ENCODE measurements at places on chromosomes 11 and 22. TPM values are rescaled to one million over a fixed set of nuclear protein-coding genes. Genes with fewer than 3 reads are reported as not detected.

DNA sequence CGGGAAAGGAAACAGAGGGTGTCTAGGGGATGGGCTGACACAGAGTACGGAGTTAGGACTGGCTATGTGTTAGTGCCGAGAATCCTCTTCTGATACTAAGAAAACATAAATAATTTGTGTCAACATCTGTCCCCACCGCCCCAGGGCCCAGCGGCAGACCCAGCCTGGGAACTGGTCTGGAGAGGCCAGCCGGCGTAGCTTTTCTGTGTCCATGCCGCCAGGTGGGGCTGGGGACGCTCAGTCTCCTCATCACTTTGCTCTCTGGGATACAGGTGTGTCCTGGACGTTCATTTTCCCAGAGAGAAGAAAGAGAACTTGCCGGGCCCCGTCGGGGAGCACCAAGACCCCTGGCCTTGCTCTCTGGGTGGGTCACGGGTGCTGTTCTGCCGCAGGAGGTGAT is 54.7 kb downstream of the WNT7B start:
- H3K27me3 ChIP-seq: no peaks in the 10 kb centered on the region
- no peak overlapping the region for H3K27ac ChIP-seq
- DNase-seq: no peak
- peaks cover 29% of the 10 kb centered on the region for H3K4me1 ChIP-seq
- H3K36me3 ChIP-seq: peaks cover 3% of the 10 kb centered on the region

GRCh38 chr11:125372911-125373310 is 123.2 kb downstream of the FEZ1 start:
- no peak overlapping the region for H3K27ac ChIP-seq
- peaks cover 2% of the 10 kb centered on the region for H3K27me3 ChIP-seq
- no peak overlapping the region for H3K4me3 ChIP-seq
- DNase-seq: no peak

- no peaks in the 10 kb centered on the region for H3K27me3 ChIP-seq
- peak; percentile 55 for DNase-seq
- peaks cover 53% of the 10 kb centered on the region for H3K4me1 ChIP-seq
- no peak overlapping the region for H3K4me3 ChIP-seq
These were observed 1.9 kb upstream of the LTBP3 start for GRCh38 chr11:65559951-65560537.

DNA sequence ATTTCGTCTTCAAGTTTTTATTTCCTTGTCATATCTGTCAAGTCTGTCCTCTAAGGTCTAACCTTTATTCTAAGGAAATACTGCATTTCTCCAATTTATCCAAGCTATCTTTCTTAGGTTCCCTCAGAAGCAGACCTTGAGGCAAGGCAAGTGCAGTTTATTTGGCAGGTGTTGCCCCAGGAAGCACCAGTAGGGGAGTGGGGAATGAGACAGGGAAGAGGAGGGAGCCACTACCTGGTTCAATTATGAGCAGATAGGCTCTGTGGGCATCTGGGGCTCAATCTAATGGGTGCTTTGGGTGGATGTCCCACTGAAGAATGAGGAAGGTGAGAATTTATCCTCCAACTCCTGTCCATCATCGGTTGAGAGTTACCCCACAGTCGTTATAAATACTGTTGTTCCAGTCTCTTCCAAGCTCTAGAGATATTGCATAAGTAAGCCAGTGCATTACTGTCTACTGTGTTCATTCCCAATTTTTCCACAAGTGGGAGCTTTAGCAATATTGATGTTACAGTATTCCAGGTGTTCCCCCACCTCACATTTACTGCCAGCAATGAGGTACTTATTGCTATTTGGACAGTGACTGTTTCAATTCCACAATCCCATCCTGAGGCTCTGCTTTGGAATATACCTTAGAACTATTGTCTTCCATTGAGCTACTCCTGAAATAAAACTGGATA is 154.9 kb upstream of the CEP126 start:
- H3K36me3 ChIP-seq: no peaks in the 10 kb centered on the region
- H3K4me3 ChIP-seq: no peak overlapping the region
- no peaks in the 10 kb centered on the region for H3K27me3 ChIP-seq

DNA sequence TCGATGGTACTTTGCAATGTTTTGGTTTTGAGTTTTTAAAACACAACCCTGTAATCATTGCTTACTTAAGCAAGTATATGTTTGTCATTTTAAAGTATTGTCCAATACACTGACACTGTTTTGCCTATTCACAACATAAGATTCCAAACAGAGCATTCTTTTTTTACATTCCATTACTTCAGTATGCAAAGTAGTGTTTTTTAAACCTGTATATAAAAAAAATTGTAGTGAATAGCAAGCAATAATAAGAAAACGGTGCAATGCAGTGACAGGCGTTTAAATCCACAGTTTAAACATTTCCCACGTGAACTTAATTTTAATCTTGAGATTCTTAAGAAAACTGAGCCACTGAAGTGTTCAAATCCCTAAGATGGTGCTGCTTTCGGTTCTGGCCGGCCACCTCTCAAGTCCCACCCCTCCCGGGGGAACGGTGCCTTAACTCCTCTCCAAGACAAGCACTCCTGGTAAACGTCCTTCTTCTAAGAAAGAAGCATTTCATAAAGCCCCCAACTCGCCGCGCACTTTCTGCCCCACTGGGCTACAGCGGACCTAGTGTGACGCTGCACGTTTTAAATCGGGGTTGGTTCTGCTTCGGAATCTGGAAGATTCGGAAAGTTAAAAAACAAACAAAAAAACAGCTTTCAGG is 2.9 kb downstream of the PGR start:
- H3K36me3 ChIP-seq: no peaks in the 10 kb centered on the region
- H3K4me1 ChIP-seq: no peaks in the 10 kb centered on the region
- DNase-seq: no peak

- peak overlapping the region; percentile 31 for H3K27ac ChIP-seq
- peaks cover 23% of the 10 kb centered on the region for H3K4me1 ChIP-seq
These were observed 488 bp upstream of the SELENOM start for GRCh38 chr22:31107894-31108218.

DNA sequence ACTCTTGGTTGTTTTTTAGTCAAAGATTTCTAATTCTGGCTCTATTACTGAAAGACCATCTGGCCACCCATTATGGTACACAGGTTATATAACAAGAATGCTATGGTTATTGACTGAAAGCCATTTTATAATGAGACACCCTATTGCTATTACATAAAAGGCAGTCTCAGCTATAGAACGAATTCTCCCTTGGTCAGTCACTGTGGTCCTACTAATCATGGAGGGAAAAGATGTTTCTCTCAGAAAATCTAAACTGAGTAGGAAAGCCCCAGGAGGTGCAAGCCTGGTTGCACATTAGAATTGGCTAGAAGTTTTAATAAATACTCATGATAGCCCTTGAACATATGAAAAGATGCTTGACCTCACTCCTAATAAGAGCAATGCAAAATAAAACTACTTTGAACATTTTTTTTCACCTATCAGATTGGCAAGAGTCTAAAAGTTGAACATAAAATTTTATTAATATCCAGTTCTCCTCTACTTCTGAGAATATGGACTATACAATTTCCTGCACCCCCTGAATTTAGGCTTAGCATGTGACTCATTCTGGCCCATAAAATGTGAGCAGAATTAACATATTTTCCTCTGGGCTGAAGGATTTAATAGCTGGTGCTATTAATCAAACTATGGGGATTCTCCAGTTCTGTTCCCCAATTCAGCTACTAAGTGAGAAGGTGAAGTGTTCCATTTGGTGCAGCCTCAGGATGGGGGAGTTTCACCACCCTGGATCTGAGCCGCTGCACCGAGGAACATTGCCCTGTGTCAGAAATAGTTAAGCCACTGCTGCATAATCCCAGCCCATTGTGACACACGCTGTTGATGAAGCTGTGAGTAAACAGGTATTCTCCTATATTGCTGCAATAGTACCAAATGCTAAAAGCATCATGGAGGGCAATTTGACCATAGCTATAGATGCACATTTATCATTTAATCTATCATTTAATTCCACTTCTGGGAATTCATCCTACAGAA is 11.5 kb upstream of the CRKL start:
- peaks cover 11% of the 10 kb centered on the region for H3K4me1 ChIP-seq
- DNase-seq: no peak
- peak overlapping the region; percentile 28 for H3K27ac ChIP-seq
- H3K36me3 ChIP-seq: no peaks in the 10 kb centered on the region
- H3K4me3 ChIP-seq: no peak overlapping the region

DNA sequence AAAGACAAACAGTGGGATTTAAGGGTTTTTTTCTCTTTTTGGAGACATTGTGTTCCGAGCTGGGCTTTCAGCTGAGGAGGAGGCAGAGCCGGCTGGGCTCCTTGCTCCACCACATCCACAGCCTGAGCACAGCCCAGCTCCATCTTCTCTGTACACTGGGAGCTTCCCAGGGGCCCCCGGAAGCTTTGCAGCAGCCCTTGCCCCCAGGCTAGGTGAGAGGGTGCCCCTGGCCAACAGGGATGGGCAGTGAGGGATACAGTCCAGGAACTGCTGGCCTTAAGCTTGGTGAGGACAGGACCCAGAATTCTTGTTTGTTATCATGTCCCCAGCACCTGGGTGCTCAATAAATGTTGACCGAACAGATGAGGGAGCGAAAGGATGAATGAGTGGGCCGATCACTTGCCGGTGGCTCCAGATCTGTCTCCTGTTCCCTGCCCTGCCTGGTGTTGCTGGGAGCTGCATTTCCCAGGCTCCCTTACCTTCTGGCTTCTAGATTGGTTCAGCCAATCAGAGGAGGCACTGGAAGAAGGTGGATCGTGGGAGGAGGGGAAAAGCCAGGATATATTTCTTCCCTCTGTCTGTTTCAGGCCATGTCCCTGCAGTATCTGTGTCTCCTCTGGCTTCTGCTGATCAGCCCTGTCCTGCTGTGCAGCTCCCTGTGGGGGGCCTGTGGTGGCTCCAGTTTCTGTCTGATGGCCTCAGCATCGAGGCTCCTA is 26.5 kb upstream of the NECTIN1 start:
- peaks cover 8% of the 10 kb centered on the region for H3K27me3 ChIP-seq
- DNase-seq: no peak
- no peak overlapping the region for H3K4me3 ChIP-seq
- H3K36me3 ChIP-seq: no peaks in the 10 kb centered on the region

GRCh38 chr11:110219006-110219785 is 77.2 kb downstream of the RDX start:
- no peak overlapping the region for H3K4me3 ChIP-seq
- no peak overlapping the region for H3K27ac ChIP-seq
- no peaks in the 10 kb centered on the region for H3K27me3 ChIP-seq
- H3K4me1 ChIP-seq: no peaks in the 10 kb centered on the region

- H3K36me3 ChIP-seq: no peaks in the 10 kb centered on the region
- H3K27ac ChIP-seq: no peak within 1 kb of the TSS
- H3K4me1 ChIP-seq: peaks cover 4% of the 10 kb centered on the region
- peak within 1 kb of the TSS; percentile 68 for H3K4me3 ChIP-seq
- peak; percentile 15 for DNase-seq
These were observed at the start of gene STK33 for GRCh38 chr11:8593935-8594909. Gene STK33, minus strand, starts transcription at chr11:8594228. Its CDS starts 119,323 bp downstream, at chr11:8474905.

DNA sequence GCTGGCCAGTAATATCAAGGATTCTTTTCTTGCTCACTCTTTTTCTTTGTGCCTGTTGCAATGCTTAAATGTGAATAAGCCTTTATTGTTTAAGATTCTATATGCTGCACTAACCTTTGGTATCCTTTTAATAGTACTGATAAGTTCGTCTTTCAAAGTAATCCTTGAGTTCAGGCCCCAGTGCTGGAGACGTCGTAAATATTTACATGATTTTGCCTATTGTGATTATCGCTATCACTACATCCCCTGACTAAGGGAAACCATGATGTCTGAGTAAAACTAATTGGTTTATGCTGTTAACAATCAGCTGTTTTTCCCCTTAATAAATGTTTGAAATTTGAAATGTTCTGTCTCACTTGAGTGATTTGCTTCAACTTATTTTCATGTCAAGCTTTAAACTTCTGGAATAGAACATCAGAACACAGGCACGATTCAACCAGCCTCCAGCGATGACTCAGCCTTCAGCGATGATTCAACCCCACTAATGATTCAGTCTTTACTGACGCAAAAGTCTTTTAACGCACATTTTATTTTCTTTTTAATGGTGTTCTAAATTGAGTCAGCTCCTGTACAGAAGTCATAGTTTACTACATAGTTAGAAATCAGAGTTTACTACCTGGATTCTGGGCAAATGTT is 3.9 kb downstream of the HTATIP2 start:
- peaks cover 18% of the 10 kb centered on the region for H3K4me1 ChIP-seq
- H3K36me3 ChIP-seq: no peaks in the 10 kb centered on the region
- H3K27me3 ChIP-seq: no peaks in the 10 kb centered on the region
- H3K4me3 ChIP-seq: no peak overlapping the region
- peak overlapping the region; percentile 81 for H3K27ac ChIP-seq

- no peak for DNase-seq
- no peak overlapping the region for H3K4me3 ChIP-seq
- no peaks in the 10 kb centered on the region for H3K36me3 ChIP-seq
- H3K27me3 ChIP-seq: no peaks in the 10 kb centered on the region
These were observed 20.8 kb downstream of the FADS3 start for GRCh38 chr11:61870541-61871031.

DNA sequence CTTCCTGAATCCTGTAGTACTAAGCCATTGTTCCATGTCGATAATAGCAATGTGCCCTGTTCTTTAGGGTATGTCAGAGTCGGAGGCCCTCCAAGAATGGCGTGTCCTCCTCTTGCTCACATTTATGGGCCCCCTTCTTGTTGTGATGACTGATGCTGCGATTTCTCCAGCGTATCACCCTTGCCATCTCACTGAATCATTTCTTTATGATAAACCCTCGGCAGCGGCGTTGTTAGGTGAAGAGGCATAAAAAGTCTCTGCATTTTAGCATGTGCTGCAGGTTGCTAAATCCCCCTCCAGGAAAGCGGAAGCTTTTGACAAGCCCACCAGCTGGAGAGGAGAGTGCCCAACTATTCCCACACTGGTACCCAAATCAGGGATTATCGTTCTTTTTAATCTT is 1045.3 kb downstream of the BRD1 start:
- no peak for DNase-seq
- no peaks in the 10 kb centered on the region for H3K36me3 ChIP-seq
- H3K4me3 ChIP-seq: no peak overlapping the region
- no peaks in the 10 kb centered on the region for H3K27me3 ChIP-seq

GRCh38 chr22:49838771-49839717 is 11.4 kb upstream of the BRD1 start:
- H3K27ac ChIP-seq: no peak overlapping the region
- H3K27me3 ChIP-seq: peaks cover 3% of the 10 kb centered on the region
- DNase-seq: peak; percentile 64
- H3K4me1 ChIP-seq: no peaks in the 10 kb centered on the region

- no peaks in the 10 kb centered on the region for H3K27me3 ChIP-seq
- H3K36me3 ChIP-seq: no peaks in the 10 kb centered on the region
- H3K27ac ChIP-seq: no peak overlapping the region
- DNase-seq: no peak
- H3K4me1 ChIP-seq: peaks cover 27% of the 10 kb centered on the region
These were observed 1.2 kb downstream of the TRABD start for GRCh38 chr22:50186761-50187523.

The OR8G1 gene
- total RNA-seq: not detected

The FAM76B gene
- total RNA-seq: 26.1 TPM

The GATD1 gene
- total RNA-seq: 60.0 TPM

The TH gene
- not detected for total RNA-seq

The MED19 gene
- 21.6 TPM for total RNA-seq

The DCUN1D5 gene
- total RNA-seq: 67.7 TPM

The FZD4 gene
- total RNA-seq: 4.7 TPM

The CHADL gene
- total RNA-seq: 0.23 TPM

The NRXN2 gene
- total RNA-seq: 0.17 TPM

Measured in astrocyte (in vitro differentiated cells and primary cell).